ENCODE measurements at places on chromosomes 1 and 21. TPM values are rescaled to one million over a fixed set of nuclear protein-coding genes. Genes with fewer than 3 reads are reported as not detected.
A peak's percentile ranks its signal among the peaks of the same experiment; 100 is the strongest.

DNA sequence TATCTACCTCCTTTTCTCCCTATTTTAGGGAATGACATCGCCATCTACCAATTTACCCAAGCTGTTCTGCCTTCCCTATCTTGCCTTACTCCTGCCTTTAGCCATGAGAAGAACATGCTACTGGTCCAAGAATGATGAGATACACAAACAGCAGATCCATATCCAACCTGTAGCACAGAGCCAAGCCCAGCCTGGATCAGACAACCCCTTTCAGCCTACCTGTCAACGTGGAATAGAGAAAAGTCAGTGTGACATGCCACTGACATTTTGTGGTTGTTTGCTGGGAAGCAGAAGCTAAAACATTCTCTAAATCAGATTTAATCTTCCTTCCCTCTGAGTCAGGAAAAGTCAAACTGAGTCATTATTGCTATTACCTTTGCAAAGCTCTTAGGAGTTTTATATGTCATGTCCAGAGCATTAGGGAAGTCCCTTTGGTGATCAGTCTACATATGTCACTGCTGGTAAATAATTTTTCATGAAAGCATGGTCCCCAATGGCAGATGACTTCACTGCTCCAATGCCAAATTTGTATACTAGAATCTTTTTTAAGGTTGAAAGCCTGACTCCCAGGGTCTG, 143.1 kb downstream of the TPR start:
- no peaks in the 10 kb centered on the region for H3K36me3 ChIP-seq
- H3K4me1 ChIP-seq, result no peaks in the 10 kb centered on the region
- no peaks in the 10 kb centered on the region for H3K27me3 ChIP-seq
- no peak overlapping the region for H3K4me3 ChIP-seq
- no peak for DNase-seq

- no peak overlapping the region for H3K27ac ChIP-seq
- DNase-seq, result peak; percentile 51
- no peaks in the 10 kb centered on the region for H3K36me3 ChIP-seq
- H3K4me1 ChIP-seq, result 0 out of 2 replicates have a peak, but pooled peaks cover 1% of the 10 kb centered on the region
Measured at GRCh38 chr1:240672132-240672811, 60.3 kb upstream of the GREM2 start.

GRCh38 chr1:43337588-43337987, at the start of gene MPL:
TSS of gene MPL (plus strand) at chr1:43337818. CDS start at chr1:43337849, 31 bp downstream.
- no peak for DNase-seq
- H3K4me1 ChIP-seq, result no peaks in the 10 kb centered on the region
- no peak within 1 kb of the TSS for H3K27ac ChIP-seq
- peaks cover 13% of the 10 kb centered on the region for H3K27me3 ChIP-seq

GRCh38 chr1:90717665-90718410, 736 bp upstream of the BARHL2 start:
- DNase-seq, result peak; percentile 5
- H3K4me1 ChIP-seq, result no peaks in the 10 kb centered on the region
- H3K27me3 ChIP-seq, result peaks cover 80% of the 10 kb centered on the region
- H3K4me3 ChIP-seq, result peak overlapping the region; percentile 44
- H3K27ac ChIP-seq, result no peak overlapping the region
- H3K36me3 ChIP-seq, result no peaks in the 10 kb centered on the region

DNA sequence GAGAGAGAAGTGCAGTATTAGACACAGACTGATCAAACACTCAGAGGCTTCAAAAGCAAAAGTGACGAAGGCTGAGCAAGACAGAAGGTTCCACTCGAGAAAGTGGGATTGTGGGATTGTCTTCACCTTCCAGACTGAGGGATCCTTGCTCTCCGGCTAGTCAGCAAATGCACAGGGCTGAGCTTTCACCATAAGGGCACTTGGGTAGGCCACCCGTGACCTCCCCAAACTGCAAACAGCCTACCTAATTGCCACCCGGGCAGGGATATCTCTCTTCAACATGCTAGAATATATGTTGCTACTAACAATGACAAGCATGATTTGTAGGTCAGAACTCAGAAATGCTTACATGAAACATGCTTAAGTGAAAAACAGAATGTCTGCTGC, 35.3 kb upstream of the RIPK4 start:
- no peak for DNase-seq
- no peaks in the 10 kb centered on the region for H3K4me1 ChIP-seq

The HP1BP3 gene
- 111 TPM for total RNA-seq

The ZNF687 gene
- 5.7 TPM for total RNA-seq

All from IMR-90 (cell line).